CD8-positive, alpha-beta memory T cell (primary cell): ENCODE measurements at places on chromosomes 5 and 9. TPM values are rescaled to one million over a fixed set of nuclear protein-coding genes. Genes with fewer than 3 reads are reported as not detected.

DNA sequence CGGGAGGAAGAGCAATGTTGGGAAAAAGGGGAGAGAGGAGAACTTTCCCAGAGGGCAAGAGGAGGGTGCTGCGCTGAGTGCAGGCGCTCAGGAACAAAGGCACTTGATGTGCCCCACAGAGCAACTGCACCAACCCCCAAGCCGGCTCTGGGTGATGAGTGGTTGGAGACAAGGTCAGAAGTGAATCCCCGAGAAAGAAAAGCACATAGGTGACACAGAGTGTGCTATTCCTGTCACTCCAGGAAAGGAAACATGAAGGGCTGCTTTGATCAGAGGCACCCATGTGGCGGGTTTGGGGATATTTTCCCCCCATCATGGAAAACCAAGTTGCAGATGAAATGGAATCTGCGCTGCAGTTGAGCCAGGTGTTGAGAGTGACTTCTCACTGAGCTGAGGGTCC lies 20.7 kb upstream of the SLC25A48 start:
- H3K27me3 ChIP-seq = no peaks in the 10 kb centered on the region
- no peaks in the 10 kb centered on the region for H3K4me1 ChIP-seq
- no peak for DNase-seq
- no peak overlapping the region for H3K27ac ChIP-seq

DNA sequence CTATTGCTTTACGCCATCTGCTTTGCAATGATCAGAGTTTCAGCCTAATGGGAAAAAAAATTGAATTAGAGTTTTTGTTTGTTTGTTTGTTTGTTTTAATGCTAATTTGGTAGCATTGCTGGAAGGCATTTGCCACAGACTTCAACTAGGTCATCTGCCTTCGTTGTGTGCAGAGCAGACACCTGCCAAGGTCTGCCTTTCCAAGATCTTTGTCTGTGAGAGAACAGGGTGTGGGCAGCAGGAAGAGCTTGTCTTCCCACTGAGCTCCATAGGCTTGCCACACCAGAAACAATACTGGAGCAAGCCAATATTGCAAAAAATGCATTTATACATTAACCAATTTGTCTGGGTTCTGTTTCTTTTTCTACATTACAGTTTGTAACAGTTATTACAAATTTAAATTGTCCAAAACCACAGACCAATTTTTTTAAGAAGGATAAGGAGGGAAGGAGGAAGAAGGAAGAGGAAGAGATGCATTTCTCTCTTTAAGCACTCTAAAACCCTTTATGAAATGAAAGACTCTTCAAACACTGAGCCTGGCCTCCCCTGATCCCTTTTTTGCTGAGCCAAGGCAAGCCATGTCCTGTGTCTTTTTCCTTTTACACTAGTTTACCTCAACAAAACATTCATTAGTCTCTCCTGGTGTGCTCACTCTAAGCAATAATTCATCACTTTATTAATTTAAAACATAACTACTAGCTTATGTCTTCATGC lies 210.5 kb downstream of the SNX18 start:
- no peak overlapping the region for H3K4me3 ChIP-seq
- no peaks in the 10 kb centered on the region for H3K36me3 ChIP-seq
- H3K27me3 ChIP-seq = no peaks in the 10 kb centered on the region
- H3K27ac ChIP-seq = no peak overlapping the region

DNA sequence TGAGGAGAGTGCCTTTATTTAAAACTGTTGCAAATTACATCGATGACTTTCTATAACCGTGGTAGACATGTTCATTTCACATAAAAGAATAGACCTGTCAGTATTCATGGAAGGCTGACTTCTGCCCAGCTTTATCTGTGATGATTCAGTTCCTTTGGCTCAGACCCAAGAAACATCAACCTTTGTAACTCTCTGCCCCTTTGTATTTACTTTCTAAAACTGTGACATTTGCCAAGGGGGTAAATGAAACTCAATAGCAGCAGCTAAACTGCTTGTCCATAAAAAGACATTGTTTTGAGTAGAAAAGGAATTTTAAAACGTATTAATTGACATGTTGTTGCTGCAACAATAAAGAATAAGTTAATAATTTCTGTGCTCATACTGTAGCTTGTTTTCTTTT lies 137.8 kb upstream of the ANKH start:
- H3K4me1 ChIP-seq = no peaks in the 10 kb centered on the region
- no peak overlapping the region for H3K27ac ChIP-seq

GRCh38 chr5:122515709-122516431 lies 203.8 kb downstream of the SNCAIP start:
- H3K36me3 ChIP-seq = no peaks in the 10 kb centered on the region
- no peak for DNase-seq
- H3K4me3 ChIP-seq = no peak overlapping the region

The SLC28A3 gene
- 1.2 TPM for total RNA-seq

The RELL2 gene
- 24.8 TPM for total RNA-seq

The ADGRD2 gene
- total RNA-seq = not detected

The TSSK1B gene
- total RNA-seq = not detected
